ENCODE measurements at places on chromosomes 2 and 18.

DNA sequence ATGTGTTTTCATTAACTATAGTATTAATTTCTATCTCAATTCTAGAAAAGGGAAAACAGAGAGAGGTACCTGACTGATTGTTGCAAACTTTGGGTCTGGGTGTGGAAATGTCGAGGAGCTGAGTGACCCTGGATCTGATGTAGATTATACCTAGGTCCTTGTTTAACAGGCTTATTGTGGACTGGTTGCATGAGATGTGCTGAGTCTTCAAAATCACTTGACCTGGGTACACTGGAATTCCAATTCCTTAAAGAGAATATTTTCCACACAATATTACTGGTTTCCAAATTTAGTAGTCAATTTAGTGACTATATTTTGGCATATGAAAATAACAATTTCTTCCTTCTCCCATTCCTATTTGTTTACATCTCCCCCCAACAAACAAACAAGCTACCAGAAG is 13.6 kb downstream of the DUSP11 start:
- no peak for DNase-seq

DNA sequence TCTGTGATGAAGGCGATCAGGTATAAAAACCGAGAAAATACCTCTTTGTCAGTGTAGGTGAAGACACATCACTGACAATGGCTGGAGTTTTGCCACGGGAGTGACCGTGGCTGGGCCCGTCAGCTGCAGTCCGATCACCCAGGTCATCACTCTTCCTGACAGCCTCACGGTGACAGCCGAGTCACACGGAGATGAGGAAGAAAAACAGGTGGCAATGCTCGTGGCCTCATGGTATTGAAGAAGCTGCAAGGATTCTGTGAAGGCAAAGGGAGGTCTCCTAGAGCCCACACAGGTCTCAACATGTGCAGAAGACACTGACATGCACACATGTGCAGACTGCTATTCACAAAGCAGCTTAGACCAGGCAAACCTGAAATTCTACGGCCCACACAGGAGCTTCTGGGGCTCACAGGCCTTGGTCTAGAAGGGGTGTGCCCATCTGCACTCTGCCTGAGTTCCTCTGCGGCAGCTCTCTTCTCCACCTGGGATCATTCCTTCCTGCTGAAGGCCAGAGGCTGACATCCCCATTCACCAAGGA is 7.4 kb downstream of the COPS9 start:
- no peak for DNase-seq

GRCh38 chr2:220445429-220446105 is 818.1 kb downstream of the SLC4A3 start:
- no peak for DNase-seq

GRCh38 chr2:181655519-181655918 is 1.4 kb downstream of the CERKL start:
- no peak for DNase-seq

DNA sequence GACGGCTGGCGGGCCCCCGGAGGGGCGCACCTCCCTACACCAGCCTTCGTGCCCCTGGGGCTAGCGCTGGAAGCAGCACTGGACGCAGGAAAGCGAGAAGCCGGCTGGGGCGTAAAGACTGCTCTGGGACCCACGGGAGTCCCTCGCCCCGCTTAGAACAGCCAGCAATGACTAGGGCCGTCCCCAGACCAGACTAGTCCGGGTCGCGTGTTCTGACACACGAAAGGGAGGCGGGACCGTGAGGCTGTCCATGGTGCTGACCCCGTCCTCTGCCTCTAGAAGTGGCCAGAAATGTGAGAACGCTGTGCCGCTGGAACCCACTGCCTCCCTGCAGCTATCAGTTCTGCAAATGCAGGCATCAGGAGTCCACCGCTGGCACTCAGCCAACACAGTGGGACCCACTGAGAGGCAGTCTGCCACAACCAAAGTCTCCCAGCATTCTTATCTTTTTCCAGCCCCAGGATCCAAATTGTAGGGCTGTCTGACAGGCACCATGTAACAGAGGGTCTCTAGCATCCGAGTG is at the start of gene UCN:
Gene UCN, minus strand, starts transcription at position 87 of the 523 bp plus-strand sequence. CDS start 550 bp downstream, outside the sequence.
- DNase-seq = no peak

GRCh38 chr2:132662732-132663131 is 7.3 kb downstream of the LYPD1 start:
- DNase-seq = no peak

DNA sequence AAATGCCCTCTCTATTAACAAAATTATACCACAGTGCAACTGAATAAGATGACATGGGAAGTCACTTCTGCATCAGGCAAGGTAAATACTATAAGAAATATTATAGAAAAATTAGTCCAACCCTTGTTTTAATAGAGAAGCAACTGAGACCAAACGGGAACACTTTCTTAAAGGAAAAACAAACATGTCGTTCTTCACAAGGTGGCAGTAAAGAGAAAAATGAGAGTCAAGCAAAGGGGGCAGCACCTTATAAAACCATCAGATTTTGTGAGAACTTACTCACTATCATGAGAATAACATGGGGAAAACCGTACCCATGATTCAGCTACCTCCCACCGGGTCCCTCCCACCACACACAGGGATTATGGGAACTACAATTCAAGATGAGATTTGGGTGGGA is 481.7 kb upstream of the CRIM1 start:
- DNase-seq = no peak

GRCh38 chr2:59530258-59530657 is 1023.2 kb downstream of the BCL11A start:
- DNase-seq = no peak

DNA sequence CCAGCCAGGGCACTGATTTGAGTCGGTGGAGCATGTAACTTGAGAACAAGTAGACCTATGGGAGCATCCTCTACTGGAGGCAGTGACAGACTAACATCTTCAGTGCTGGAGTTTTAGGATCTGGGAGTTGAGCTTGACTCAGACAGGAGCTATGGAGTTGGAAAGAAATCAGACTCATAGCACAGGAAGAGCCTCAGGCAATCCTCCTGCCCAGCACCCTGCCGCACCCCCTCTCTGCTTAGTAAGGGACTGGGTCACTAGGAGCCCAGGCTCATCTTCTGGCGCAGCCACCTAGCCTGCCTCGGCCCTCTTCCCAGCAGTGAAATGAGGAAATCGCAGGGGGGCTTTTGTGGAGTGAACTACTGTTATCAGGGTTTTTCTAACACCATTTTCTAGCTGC is 3.6 kb downstream of the ARID5A start:
- DNase-seq = peak; percentile 17

DNA sequence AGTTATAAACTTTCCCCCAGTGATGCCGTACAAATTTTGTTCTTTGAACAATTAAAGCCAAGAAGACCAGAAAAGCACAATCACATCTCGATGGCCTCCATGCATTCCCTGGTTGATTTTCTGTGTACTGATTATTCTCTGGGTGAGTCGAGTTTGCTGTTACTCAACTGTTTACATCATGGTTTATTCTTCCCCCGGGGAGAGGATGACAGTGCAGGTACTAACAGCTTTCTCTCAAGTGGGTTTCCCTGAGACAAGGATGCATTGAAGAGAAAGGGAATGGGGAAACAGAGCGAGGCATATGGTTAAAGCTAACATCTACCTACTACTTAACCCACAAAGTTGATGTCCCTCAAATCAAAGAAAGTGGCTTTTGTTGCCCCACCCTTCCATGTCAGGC is 410.8 kb upstream of the FANCL start:
- no peak for DNase-seq

- DNase-seq = no peak
Measured at GRCh38 chr18:24629921-24630320, 169.5 kb downstream of the HRH4 start.

GRCh38 chr18:70920840-70921374 is 632.1 kb downstream of the SOCS6 start:
- DNase-seq = no peak

GRCh38 chr18:28409811-28410210 is 232.9 kb upstream of the CDH2 start:
- no peak for DNase-seq

DNA sequence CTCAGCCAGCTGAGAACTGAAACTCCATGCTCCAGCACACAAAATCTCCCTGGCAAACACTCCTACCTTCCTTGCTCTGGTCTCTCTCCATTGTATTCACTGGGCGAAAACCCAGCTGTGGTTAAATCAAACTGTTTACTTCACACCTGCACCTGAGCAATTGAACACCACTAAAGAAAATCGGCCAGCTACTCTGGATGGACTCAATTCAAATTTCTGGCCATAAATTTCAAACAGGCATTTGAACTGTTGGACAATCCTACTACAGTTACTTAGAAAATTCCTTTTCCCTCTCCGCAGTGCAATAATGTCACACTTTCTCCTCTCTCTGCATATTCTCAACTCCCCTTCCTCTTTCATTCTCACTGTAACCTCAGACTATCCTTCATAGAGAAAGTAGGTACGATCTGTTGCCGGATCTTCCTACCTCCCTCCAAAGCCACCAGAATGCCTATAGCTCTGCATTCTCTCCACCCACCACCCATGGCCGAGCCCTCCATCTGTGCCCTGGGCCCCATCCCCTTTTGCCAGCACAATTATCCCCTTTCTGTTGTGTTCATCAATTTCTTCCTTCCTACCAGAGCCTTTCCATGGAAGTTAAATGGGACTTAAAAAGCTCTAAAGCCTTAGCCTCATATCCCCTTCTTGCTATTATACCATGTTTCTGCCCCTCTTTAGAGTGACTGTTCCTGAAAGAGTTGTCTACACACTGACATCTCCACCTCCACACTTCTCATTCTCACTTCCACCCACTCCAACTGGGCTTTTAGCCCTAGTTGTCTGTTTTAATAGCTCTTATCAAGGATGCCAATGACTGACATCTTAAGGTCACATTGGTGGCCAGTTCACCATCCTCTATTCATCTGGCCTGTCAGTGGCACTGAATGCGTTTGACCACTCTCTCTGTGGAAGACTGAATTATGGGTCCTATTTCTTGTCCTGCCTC is 127.5 kb upstream of the SLC1A4 start:
- DNase-seq = no peak

GRCh38 chr2:21501376-21502027 is 377.7 kb downstream of the TDRD15 start:
- DNase-seq = no peak

DNA sequence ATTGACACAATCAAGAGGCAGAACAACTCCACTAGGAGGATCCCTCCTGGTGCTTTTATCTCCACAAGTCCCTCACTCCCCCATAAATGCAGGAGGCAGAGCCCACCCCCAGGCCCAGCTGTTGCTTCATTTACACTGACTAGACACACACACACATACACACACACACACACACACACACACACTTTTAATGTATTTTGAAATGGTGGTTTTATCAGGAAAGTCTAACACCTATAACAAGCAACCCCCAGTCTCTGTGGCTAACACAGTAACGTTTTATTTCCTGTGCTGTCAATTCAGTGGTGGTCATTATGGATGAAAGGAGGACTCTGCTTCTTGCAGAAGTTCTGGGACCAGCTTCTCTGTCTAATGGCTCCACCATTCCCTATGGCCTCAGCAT is 125.4 kb upstream of the FOSL2 start:
- no peak for DNase-seq

GRCh38 chr2:154381931-154382794 is 316.3 kb upstream of the KCNJ3 start:
- no peak for DNase-seq

DNA sequence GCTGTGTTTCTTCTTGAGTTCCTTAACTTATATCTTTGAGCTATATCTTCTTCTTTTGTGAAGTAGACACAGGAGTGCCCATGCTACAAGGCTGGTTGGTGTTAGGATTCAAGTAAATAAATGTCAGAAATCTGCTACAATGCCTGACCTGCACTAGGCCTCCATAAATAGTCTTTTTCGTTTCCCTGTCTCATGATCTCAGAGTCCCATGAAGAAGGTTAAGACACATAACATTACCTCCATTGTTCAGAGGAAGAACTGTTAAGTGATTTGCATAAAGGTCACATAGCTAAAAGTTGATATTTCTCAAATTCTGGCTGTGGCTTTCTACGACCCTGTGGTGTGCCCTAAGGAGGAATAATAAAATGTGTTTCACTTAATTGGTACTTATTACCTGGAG is 228.4 kb downstream of the KCNS3 start:
- no peak for DNase-seq
